RPMI7951 (cell line): ENCODE measurements at places on chromosomes 6 and 20. TPM values are rescaled to one million over a fixed set of nuclear protein-coding genes. Genes with fewer than 3 reads are reported as not detected.

The C20orf96 gene
- total RNA-seq, result 1.4 and 2.4 TPM in 2 replicates

The CD24 gene
- 0.72 and 1.9 TPM in 2 replicates for total RNA-seq

The SLC17A3 gene
- total RNA-seq, result not detected in 2 replicates

The CENPW gene
- 60.1 and 66.8 TPM in 2 replicates for total RNA-seq

The LIN28B gene
- total RNA-seq, result 0.24 and 0.29 TPM in 2 replicates

The FOXS1 gene
- total RNA-seq, result 0.24 and 0.39 TPM in 2 replicates

The SCAF8 gene
- 18.3 and 21.4 TPM in 2 replicates for total RNA-seq

The SLC22A1 gene
- total RNA-seq, result 0.36 and 1.3 TPM in 2 replicates

The CYP24A1 gene
- total RNA-seq, result 1.1 and 1.5 TPM in 2 replicates

The SLC44A4 gene
- total RNA-seq, result 1.5 TPM in 1 of 2 replicates, not detected in the other

The CST7 gene
- total RNA-seq, result 77.4 and 80.0 TPM in 2 replicates

The NANP gene
- total RNA-seq, result 11.0 and 13.9 TPM in 2 replicates

The MOCS1 gene
- total RNA-seq, result 8.7 and 10.6 TPM in 2 replicates

The IMPG1 gene
- total RNA-seq, result not detected in 2 replicates

The OR12D2 gene
- total RNA-seq, result not detected in 2 replicates

The SRSF12 gene
- total RNA-seq, result not detected in 2 replicates

The PDRG1 gene
- 11.2 and 12.7 TPM in 2 replicates for total RNA-seq

The TMEM200A gene
- 26.3 and 30.9 TPM in 2 replicates for total RNA-seq

The F13A1 gene
- not detected in 2 replicates for total RNA-seq

The KIF13A gene
- total RNA-seq, result 25.5 and 25.7 TPM in 2 replicates

The ACTL10 gene
- total RNA-seq, result 0.49 TPM in 1 of 2 replicates, not detected in the other

The BPI gene
- 0.24 and 0.29 TPM in 2 replicates for total RNA-seq

The FGD2 gene
- not detected in 2 replicates for total RNA-seq

The GTSF1L gene
- not detected in 2 replicates for total RNA-seq

The MRAP2 gene
- 6.6 and 8.4 TPM in 2 replicates for total RNA-seq

The POM121L2 gene
- total RNA-seq, result 0.12 TPM in 1 of 2 replicates, not detected in the other

The TINAG gene
- not detected in 2 replicates for total RNA-seq
